ENCODE measurements at places on chromosomes 13 and 19.

DNA sequence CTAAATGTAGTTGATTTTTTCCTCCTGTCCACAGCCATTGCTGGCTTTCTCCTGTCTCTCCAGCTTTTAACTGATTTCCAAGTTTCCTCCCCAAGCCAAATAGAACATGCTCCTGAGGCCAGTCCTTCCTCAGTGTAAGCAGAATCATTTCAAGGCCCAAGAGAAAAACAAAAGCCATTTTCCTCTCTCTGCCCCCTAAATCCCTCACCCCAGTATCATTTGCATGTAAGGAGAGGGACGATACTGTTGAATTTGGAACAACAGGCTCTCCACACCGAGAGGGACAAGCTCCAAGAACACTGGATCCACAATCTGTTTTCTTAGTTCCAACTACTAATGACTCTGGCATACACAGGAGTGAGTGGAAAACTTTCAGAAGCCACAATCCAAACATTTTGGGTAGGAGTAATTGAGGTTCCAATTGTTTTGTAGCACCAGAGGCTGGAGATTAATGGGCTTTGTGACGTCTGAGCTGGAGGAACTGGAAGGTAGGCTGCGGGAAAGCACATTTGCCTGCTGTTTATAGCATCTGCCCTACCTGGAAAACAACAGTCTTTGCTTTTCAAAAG lies 156.8 kb downstream of the FLT1 start:
- DNase-seq = no peak

- no peak for DNase-seq
Measured at GRCh38 chr19:6271721-6272410, 7.9 kb downstream of the MLLT1 start.

GRCh38 chr19:45403781-45404556 lies 900 bp downstream of the PPP1R13L start:
- DNase-seq = peak; percentile 54

- no peak for DNase-seq
Measured at GRCh38 chr19:19096641-19097627, 33.1 kb downstream of the SLC25A42 start.

DNA sequence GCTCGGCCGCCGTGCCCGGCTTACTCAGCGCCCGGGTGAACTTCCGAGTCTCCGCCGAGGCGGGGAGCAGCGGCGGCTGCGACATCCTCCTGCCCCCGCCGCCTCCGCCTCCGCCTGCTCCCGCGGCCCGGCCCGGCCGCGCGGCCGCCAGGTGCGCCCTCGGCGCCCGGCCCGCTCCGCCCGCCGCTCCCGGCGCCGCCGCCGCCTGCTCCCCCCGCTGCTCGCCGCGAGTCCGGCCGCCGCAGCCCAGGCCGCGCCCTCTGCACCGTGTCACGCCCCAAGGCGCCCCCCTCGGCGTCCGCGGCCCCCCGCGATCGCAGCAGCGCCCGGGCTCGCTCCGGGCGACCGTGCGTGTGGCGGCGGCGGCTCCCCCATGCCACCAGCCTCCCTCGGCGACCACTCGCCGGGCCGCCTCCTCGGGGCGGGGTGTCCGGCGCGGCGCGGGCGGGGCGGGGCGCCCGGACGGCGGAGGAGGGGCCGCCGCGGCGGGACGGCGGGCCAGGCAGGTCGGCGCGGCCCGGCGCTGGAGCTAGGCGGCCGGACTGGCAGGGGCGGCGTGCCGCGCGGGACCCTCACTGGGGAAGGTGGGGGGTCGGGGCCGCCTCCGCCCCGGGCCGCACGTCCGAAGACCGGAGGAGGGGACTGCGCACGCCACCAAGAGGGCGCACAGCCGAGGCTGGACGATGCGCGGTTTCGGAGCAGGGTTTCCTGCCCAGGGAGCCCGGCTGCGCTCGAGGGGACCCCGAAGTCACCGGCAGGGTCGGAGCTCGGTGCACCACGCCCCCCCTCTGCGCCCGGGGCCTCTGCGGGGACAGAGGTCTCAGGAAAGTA lies 108.6 kb upstream of the DOCK9 start:
- DNase-seq = peak; percentile 57

DNA sequence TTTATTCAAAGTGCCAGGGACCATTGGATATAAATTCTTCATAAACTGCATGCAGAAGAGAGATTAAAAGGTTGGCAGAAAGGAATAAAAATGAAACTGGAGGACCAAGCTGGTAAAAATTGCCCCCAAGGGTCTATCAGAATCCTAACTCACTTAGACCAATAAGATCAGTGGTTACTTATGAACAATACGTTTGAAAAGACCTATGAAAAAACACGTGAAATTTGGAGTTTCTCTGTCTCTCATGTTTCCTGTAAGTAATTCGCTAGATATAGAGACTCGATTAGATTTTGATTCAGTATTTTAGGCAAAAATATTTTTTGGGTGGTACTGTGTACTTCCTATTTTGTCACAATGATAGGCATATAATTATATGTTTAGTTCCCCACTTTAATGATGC lies 22.9 kb downstream of the GARRE1 start:
- no peak for DNase-seq

GRCh38 chr19:44813070-44813840 lies 4.4 kb downstream of the BCAM start:
- no peak for DNase-seq

- DNase-seq = no peak
Measured at GRCh38 chr13:111584870-111585269, 264.4 kb downstream of the TEX29 start.

- no peak for DNase-seq
Measured at GRCh38 chr19:58513213-58513693, 1.5 kb upstream of the SLC27A5 start.

DNA sequence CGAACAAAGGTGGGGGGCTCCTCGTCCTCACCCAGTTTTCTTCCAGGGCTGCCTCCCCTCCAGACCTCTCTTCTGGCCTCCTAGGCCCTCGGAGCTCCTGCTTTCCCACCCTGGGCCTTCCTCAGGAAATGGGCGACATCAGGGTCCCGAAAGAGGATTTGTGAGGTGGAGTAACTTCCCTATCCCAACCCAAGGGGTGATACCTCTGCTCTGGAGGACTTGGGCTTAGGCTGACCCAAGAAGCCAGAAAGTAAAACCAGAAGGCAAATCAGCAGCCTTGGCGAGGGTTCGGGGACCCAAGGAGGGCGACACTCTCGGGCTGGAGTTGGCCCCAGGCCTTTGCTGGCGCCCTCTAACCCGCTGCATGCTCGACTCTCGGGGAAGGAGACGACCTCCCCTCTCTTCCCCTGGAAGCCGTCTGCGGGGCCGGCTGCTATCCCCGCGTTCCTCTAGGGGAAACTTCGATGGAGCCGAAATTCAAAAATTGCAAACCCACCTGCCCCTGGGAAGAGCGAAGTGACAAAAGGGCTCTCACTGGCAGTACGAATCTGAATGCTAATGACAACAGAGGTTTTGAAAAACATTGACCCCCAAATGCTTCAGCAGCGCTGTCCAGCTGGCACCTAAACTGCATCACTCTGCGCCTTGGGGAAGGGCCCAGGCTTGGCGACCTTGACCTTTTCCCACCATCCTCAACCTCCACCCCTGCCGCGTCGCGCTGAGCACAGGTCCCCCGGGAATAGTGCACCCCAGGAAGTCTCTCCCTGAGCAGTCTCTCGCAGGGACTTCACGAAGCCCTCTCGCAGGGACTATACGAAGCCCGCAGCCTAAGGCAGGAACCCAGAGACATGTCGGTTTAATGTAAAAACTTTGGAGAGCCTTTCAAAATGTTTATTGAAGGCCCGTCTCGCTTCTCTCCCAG lies 2.4 kb downstream of the PDX1 start:
- DNase-seq = no peak

- DNase-seq = no peak
Measured at GRCh38 chr19:12687496-12688196, at the start of gene GNG14. GNG14 (plus strand) TSS chr19:12687998; CDS start chr19:12688049, 51 bp downstream.

GRCh38 chr13:50078231-50078894 lies 63.1 kb downstream of the KCNRG start:
- no peak for DNase-seq

- DNase-seq = peak; percentile 17
Measured at GRCh38 chr13:21638319-21639282, 32.3 kb upstream of the FGF9 start.

GRCh38 chr19:5018224-5019015 lies 49.5 kb downstream of the KDM4B start:
- no peak for DNase-seq

Data from central memory CD8-positive, alpha-beta T cell (primary cell).